ENCODE measurements at places on chromosomes 3 and 15.

DNA sequence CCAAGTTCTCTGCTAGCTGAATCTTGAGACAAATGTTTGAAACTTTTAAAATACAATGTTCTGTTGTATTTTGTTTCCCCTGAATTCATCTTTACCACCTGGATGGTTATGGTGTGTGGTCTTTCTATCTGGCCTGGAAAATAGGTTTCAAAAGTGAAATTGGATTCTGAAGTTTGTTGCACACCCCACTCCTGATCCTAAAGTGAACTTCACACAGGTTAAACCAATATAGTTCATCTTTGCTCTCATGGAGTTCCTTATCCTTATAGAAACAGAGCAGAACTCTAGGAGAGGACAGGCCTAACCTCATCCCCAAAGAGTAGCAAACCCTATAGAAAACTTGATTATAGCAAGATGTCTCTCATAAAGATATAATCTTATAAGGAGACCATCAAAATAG lies 179.4 kb upstream of the BCL6 start:
- no peak for DNase-seq

DNA sequence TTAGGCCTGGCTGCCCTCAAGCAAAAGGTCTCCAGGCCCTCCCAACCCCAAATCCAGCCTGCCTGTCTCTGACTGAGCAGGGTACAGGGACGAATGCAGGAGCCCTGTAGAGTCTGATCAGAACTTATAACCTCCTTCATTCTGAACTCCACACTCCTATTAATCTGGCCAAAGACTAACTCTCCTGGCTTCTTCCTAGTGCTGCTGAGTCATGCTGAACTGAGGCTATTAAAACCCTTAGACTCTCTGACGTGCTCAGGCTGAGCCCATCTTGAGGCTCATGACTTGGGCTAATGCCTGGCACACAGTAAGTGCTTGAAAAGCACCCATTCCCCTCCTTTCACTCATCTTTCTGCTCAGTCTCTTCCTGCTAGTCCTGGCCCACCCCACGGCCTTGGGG lies 81.9 kb downstream of the NUP210 start:
- DNase-seq = no peak

- DNase-seq = no peak
Measured at GRCh38 chr3:13214847-13215472, 141.7 kb upstream of the IQSEC1 start.

GRCh38 chr3:98454929-98455328 lies 8.1 kb upstream of the OR5K1 start:
- no peak for DNase-seq

- DNase-seq = no peak
Measured at GRCh38 chr3:158169091-158169491, 59.2 kb downstream of the RSRC1 start.

- DNase-seq = no peak
Measured at GRCh38 chr3:197368821-197369220, 70.4 kb upstream of the DLG1 start.

DNA sequence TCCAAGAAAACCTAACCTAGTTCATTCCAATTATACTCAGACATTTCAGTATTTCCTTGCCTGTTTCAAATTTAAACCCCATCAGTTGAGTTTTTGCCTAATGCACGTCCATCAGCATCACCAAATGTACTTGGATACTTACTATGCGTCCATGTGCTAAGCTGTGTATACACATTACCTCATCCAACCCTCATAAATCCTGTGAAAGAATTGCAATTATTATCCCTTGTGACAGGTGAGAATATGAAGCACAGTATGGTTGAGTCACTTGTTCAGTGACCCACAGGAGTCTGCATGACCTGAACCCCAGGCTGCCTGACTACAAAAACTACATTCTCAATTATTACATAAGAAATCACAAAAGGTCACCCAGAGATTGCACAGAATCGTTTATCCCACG lies 2.5 kb downstream of the OR5K2 start:
- DNase-seq = no peak

GRCh38 chr15:51186891-51187290 lies 92.2 kb upstream of the TNFAIP8L3 start:
- DNase-seq = no peak

DNA sequence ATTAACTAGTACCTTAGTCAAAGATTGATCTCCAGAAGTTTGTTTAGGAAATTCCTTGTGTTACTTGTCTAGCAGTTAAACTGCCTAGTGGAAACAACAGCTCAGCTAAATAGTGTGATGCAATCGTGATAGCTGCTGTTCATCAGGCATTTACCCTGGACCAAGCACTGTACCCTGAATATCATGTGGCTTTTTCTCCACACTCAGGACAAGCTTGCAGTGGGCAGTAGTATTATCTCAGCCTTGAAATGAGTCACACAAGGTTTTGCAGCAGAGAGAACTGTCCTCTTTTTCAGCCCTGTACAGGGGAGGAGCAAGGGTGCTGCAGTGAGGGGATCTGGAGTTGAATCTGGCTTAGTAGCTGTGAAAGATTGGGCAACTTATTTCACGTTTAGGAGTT lies 208.4 kb downstream of the TP63 start:
- DNase-seq = no peak
